ENCODE measurements at places on chromosomes 4 and X. TPM values are rescaled to one million over a fixed set of nuclear protein-coding genes. Genes with fewer than 3 reads are reported as not detected.

SRPX2 gene
- 1.4 TPM for total RNA-seq

GABRG1 gene
- 29.3 TPM for total RNA-seq

ATP8A1 gene
- 139 TPM for total RNA-seq

MAGEA6 gene
- not detected for total RNA-seq

AMELX gene
- not detected for total RNA-seq

IL15 gene
- 1.7 TPM for total RNA-seq

AVPR2 gene
- total RNA-seq = not detected

UGT2B15 gene
- not detected for total RNA-seq

ADH1A gene
- not detected for total RNA-seq

GATA1 gene
- total RNA-seq = not detected

CCDC149 gene
- total RNA-seq = 52.0 TPM

HMGN5 gene
- 9.8 TPM for total RNA-seq

KLHL13 gene
- 8.4 TPM for total RNA-seq

SYTL4 gene
- 29.2 TPM for total RNA-seq

MTTP gene
- 1.3 TPM for total RNA-seq

FRG2 gene
- not detected for total RNA-seq

CD99 gene
- 79.6 TPM for total RNA-seq

SASH3 gene
- 5.0 TPM for total RNA-seq

NAP1L2 gene
- 88.8 TPM for total RNA-seq

FANCB gene
- 9.0 TPM for total RNA-seq

GUCY2F gene
- total RNA-seq = not detected

ZNF185 gene
- total RNA-seq = 5.0 TPM

EDA2R gene
- total RNA-seq = 5.0 TPM

CDX4 gene
- total RNA-seq = not detected

NEK1 gene
- 30.8 TPM for total RNA-seq

AMBN gene
- total RNA-seq = not detected

PABPC5 gene
- 3.4 TPM for total RNA-seq

DAPP1 gene
- 0.57 TPM for total RNA-seq

ADH7 gene
- total RNA-seq = not detected

MAGEB17 gene
- not detected for total RNA-seq

CPLX1 gene
- 245 TPM for total RNA-seq

TEX13C gene
- total RNA-seq = not detected

CSAG1 gene
- 3.2 TPM for total RNA-seq

SPARCL1 gene
- total RNA-seq = 1,237 TPM

Data from dorsolateral prefrontal cortex (tissue), 122 donors.